ENCODE measurements at places on chromosomes 5 and 9. TPM values are rescaled to one million over a fixed set of nuclear protein-coding genes. Genes with fewer than 3 reads are reported as not detected.
A peak's percentile ranks its signal among the peaks of the same experiment; 100 is the strongest.

The SEMA6A gene
- 0.20 TPM for total RNA-seq

DNA sequence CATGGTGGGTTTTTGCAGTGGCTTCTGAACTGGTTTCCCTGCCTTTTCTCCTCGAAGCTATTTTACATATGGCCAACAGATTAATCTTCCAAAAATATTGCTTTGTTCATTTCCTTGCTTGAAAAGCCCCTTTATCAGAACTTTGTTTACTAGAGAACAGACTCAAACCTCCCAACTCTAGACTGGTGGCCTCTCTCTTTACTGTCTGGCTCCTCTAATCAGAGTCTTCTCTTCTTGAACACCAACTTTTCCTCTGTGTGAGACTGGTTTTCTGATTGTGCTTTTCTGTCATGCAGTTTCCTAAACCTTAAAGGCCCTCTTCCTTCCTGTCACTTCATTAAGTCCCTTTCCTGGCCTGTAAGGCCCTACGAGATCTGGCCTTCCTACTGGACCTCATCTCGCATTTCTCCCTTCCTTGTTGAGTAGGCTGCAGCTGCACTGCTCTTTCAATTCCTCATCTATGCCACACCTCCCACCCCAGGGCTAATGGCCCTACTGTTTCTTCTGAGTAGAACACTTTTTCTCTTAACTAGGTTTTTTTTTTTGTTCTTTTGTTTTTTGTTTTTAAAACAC is 5.7 kb downstream of the C9orf43 start:
- no peaks in the 10 kb centered on the region for H3K27me3 ChIP-seq
- no peak overlapping the region for H3K4me3 ChIP-seq
- peaks cover 4% of the 10 kb centered on the region for H3K4me1 ChIP-seq

DNA sequence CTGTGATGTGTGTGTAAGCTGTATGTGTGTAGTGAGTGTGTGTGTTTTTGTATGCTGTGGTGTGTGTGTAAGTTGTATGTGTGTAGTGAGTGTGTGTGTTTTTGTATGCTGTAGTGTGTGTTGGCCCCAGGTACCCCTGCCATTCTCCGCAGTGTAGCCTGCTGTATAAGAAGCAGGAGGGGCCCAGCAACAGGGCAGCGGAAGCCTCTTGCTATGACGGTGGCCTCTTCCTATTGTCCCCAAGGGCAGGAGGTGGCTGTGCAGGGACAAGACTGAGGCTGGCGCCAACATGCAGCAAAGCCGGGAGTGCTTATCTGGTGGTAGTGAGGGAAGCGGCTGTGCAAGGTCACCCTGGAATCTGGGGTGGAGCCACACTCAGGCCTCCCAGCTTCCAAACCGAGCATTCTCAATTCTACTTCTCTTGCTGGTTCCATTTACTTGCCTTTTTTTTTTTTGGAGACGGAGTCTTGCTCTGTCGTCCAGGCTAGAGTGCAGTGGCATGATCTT is 5.1 kb downstream of the SPAAR start:
- H3K4me1 ChIP-seq = peaks cover 6% of the 10 kb centered on the region
- H3K36me3 ChIP-seq = no peaks in the 10 kb centered on the region
- DNase-seq = no peak
- no peak overlapping the region for H3K27ac ChIP-seq

The SEC16A gene
- total RNA-seq = 74.0 TPM

The VPS13A gene
- total RNA-seq = 69.8 TPM

The PROB1 gene
- 3.6 TPM for total RNA-seq

DNA sequence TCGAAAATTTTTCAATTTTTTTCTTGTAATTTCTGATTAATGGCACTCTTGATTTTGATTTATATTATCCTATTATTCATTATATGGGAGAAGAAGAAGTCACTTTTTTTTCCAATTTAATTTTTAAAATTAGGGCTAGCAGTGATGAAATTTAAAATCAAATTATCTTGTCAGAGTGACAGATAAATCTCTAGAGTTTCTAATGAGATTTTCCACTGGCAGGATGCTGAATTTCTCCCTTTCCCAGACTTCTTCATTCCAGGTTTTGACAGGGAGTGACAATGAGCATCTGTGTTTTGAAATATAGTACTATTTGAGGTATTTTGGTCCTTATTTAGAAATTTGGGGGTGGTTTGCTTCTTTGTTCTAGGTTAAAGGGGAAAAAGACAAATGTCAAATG is 2274.1 kb downstream of the MAT2B start:
- no peak overlapping the region for H3K27ac ChIP-seq
- H3K27me3 ChIP-seq = no peaks in the 10 kb centered on the region
- DNase-seq = no peak
- no peak overlapping the region for H3K4me3 ChIP-seq
- H3K4me1 ChIP-seq = no peaks in the 10 kb centered on the region
- H3K36me3 ChIP-seq = no peaks in the 10 kb centered on the region

DNA sequence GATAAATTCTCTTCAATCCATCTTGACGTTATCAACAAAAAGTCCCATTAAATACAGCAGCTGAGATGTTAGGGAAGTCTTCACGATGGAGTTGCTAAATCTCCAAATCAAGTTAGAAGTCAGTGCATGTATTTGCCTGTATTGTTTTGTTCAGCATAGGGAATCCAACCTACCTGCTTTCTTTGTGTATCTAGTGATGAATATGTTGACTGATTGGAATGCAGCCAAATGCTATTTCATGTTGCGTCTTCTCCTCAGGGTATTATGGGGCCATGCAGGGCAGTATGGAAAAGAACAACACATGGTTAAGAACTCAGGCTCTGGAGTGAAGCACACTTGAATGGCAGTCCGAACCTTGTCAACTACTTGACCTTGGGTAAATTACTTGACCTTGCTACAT is 529.5 kb upstream of the ZNF462 start:
- H3K27me3 ChIP-seq = no peaks in the 10 kb centered on the region
- H3K36me3 ChIP-seq = no peaks in the 10 kb centered on the region
- no peak overlapping the region for H3K4me3 ChIP-seq

- H3K36me3 ChIP-seq = no peaks in the 10 kb centered on the region
- H3K27ac ChIP-seq = no peak overlapping the region
- no peak overlapping the region for H3K4me3 ChIP-seq
- H3K27me3 ChIP-seq = no peaks in the 10 kb centered on the region
- no peak for DNase-seq
Observed at GRCh38 chr5:5645198-5645597, 222.7 kb downstream of the ICE1 start.

The SLC6A19 gene
- total RNA-seq = not detected

- peaks cover 29% of the 10 kb centered on the region for H3K4me1 ChIP-seq
- H3K36me3 ChIP-seq = peaks cover 35% of the 10 kb centered on the region
- H3K27ac ChIP-seq = peak overlapping the region; percentile 82
- peak overlapping the region; percentile 62 for H3K4me3 ChIP-seq
Observed at GRCh38 chr5:36701085-36701698, 94.8 kb downstream of the SLC1A3 start.

The PCDHGA12 gene
- total RNA-seq = 1.3 TPM

- no peak overlapping the region for H3K4me3 ChIP-seq
- no peaks in the 10 kb centered on the region for H3K27me3 ChIP-seq
- DNase-seq = no peak
- H3K4me1 ChIP-seq = no peaks in the 10 kb centered on the region
- no peaks in the 10 kb centered on the region for H3K36me3 ChIP-seq
- H3K27ac ChIP-seq = no peak overlapping the region
Observed at GRCh38 chr5:4205398-4205797, 609.8 kb downstream of the IRX1 start.

The REEP2 gene
- total RNA-seq = 0.42 TPM

DNA sequence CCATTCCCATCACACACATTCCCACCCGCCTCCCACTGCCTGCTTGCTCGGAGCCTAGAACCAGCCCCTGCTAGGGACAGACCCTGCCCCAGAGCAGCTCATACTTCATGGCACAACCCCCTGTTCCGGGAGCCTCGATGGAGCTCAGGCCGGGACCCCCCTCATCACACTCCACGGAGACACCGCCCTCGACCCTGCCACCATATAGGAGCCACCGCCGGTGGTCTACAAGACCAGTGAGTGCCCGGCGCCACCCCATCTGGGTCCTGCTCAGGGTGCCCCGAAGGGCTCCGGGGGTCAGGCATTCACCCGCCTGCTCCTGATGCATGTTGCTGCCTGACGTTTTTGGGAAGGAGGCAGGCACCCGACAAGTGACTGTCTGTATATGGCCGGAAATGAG is 65.5 kb upstream of the RXRA start:
- H3K4me3 ChIP-seq = no peak overlapping the region
- H3K36me3 ChIP-seq = no peaks in the 10 kb centered on the region
- no peak overlapping the region for H3K27ac ChIP-seq
- peaks cover 7% of the 10 kb centered on the region for H3K27me3 ChIP-seq
- DNase-seq = no peak

GRCh38 chr5:149550594-149551226 is 529 bp downstream of the CSNK1A1 start:
- H3K27me3 ChIP-seq = no peaks in the 10 kb centered on the region
- H3K27ac ChIP-seq = peak overlapping the region; percentile 96
- no peak for DNase-seq
- peaks cover 54% of the 10 kb centered on the region for H3K36me3 ChIP-seq
- H3K4me3 ChIP-seq = peak overlapping the region; percentile 92
- H3K4me1 ChIP-seq = peaks cover 36% of the 10 kb centered on the region

- H3K4me3 ChIP-seq = no peak overlapping the region
- H3K27me3 ChIP-seq = peaks cover 20% of the 10 kb centered on the region
- H3K4me1 ChIP-seq = peaks cover 60% of the 10 kb centered on the region
- H3K36me3 ChIP-seq = no peaks in the 10 kb centered on the region
Observed at GRCh38 chr5:139699351-139699750, 51.2 kb downstream of the CXXC5 start.

DNA sequence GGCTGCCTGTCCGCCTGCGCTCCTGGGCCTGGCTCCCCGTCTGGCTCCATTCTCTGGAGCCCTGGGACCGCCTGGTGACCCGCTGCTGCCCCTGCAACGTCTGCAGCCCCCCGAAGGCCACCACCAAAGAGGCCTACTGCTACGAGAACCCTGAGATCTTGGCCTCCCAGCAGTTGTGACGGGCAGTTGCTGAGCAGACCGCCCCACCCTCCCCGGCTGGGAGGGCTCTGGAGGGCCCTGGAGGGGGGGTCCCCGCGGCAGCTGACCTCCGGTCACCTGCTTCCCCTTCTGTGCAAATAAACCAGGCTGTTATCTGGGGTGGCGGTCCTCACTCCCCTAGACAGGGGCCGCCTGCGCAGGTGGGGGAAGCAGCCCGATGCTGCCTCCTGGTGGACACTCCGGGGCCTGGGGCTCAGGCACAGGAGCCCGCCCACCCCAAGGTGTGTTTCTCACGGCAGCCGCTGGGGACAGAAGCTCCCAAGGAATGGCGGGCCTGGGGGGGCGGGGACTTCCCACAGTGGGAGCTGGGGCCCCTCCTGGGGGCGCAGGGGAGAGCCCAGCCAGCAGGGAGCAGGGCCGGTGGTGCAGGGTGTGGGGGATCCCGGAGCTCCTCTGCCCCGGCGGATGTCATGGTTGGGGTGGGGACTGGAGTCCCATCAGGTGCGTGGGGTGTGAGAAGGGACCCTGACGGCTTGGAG is 4.7 kb upstream of the TUBB4B start:
- H3K36me3 ChIP-seq = peaks cover 3% of the 10 kb centered on the region
- peak; percentile 88 for DNase-seq
- peaks cover 45% of the 10 kb centered on the region for H3K4me1 ChIP-seq

DNA sequence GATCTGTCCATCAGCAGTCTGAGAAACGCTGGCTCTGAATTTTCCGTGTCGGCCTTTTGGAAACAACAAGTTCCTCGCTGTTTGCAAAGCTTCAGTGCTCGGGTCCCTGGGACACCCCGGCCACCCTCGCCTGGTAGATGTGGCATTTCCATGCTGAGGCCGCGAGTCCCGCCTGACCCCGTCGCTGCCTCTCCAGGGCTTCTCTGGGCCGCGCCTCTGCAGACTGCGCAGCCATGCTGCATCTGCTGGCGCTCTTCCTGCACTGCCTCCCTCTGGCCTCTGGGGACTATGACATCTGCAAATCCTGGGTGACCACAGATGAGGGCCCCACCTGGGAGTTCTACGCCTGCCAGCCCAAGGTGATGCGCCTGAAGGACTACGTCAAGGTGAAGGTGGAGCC is 4.7 kb downstream of the NTNG2 start:
- H3K4me1 ChIP-seq = peaks cover 7% of the 10 kb centered on the region
- no peak overlapping the region for H3K4me3 ChIP-seq
- no peaks in the 10 kb centered on the region for H3K36me3 ChIP-seq
- DNase-seq = no peak
- peaks cover 52% of the 10 kb centered on the region for H3K27me3 ChIP-seq
- no peak overlapping the region for H3K27ac ChIP-seq

DNA sequence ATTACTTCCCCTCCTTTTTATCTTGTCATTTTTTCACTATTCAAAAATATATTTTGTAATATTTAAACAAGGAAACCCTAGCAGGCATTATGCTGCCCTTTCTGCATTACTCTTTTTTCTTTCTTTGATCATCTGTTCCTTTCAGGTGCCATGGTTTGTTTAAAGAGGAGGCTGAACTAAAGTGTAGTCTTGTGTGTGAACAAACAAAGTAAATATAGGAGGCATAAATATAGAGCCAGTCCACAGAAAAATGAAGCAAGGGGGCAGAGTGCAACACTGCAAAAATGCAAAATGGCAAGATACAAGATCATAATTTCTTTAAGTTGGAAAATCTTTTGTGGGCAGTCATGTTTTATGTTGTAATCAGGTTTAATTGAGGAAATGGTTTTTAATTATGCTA is 947.3 kb upstream of the COX7C start:
- DNase-seq = no peak
- H3K27me3 ChIP-seq = no peaks in the 10 kb centered on the region

GRCh38 chr5:14702238-14702839 is 37.8 kb downstream of the OTULIN start:
- peaks cover 24% of the 10 kb centered on the region for H3K4me1 ChIP-seq
- DNase-seq = no peak
- no peak overlapping the region for H3K4me3 ChIP-seq
- no peaks in the 10 kb centered on the region for H3K27me3 ChIP-seq
- peak overlapping the region; percentile 59 for H3K27ac ChIP-seq

The AIF1L gene
- not detected for total RNA-seq

The CCNG1 gene
- total RNA-seq = 71.2 TPM

The CERCAM gene
- total RNA-seq = 1.7 TPM

DNA sequence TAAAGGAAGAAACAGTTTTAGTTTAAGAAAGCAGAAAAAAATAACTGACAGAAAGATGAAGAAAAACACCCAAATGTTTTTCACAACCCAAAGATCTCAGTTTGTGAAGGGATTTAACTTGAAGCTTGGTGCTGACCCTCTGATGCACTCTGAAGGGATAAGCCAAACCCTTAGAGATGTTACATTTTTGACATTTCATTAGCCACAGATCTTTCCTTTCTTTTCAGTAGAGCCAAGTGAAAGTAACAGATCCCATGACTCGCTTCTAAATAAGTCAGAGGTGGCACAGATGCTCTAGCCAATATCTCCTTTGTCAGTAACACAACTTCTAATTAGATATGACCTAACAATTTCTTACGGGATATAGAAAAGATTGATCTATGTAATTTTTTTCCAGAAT is 394.5 kb upstream of the EDIL3 start:
- no peak overlapping the region for H3K27ac ChIP-seq
- H3K4me3 ChIP-seq = no peak overlapping the region
- no peak for DNase-seq
- no peaks in the 10 kb centered on the region for H3K4me1 ChIP-seq

DNA sequence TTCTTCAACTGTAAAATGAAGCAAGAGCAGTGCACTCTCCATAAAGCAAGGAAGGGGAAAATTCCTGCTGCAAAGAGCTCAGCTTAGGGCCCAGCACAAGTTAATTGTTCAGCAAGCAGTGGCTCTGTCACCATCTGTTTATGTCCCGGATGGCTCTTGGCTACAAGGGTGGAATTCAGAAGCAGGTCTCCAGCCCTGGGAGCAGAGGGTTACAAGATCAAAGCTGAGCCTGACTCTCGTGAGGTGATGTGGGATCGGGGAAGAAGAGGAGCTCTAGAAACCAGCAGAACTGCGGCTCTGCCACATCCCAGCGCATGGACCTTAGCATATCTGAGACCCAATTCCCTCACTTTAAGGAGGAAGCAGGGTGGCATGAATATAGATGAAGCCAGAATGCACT is 25.2 kb upstream of the OLFM1 start:
- H3K27me3 ChIP-seq = peaks cover 12% of the 10 kb centered on the region
- no peak overlapping the region for H3K27ac ChIP-seq
- no peaks in the 10 kb centered on the region for H3K36me3 ChIP-seq
- H3K4me1 ChIP-seq = no peaks in the 10 kb centered on the region
- DNase-seq = no peak
